ENCODE measurements at places on chromosomes 7 and 10.

DNA sequence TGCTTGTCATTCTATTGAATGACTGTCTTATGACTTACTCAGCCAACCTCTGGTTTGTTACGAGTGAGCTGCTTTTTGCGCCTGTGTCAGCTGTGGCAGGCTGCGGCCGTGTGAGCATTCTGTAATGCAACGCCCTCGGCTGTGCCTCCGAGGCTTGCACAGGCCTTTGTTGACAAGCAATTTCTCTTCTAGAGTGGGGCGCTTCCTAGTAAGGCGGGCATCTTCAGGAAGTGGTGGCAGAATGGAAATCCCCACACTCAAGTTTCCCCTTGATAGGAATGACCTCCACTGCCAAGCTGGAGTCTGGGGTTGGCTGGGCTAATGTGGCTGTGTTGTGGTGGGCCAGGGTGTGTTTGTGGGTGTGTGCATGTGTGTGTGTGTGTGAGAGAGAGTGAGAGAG lies 20.2 kb upstream of the TMEM178B start:
- peak; percentile 37 for DNase-seq

DNA sequence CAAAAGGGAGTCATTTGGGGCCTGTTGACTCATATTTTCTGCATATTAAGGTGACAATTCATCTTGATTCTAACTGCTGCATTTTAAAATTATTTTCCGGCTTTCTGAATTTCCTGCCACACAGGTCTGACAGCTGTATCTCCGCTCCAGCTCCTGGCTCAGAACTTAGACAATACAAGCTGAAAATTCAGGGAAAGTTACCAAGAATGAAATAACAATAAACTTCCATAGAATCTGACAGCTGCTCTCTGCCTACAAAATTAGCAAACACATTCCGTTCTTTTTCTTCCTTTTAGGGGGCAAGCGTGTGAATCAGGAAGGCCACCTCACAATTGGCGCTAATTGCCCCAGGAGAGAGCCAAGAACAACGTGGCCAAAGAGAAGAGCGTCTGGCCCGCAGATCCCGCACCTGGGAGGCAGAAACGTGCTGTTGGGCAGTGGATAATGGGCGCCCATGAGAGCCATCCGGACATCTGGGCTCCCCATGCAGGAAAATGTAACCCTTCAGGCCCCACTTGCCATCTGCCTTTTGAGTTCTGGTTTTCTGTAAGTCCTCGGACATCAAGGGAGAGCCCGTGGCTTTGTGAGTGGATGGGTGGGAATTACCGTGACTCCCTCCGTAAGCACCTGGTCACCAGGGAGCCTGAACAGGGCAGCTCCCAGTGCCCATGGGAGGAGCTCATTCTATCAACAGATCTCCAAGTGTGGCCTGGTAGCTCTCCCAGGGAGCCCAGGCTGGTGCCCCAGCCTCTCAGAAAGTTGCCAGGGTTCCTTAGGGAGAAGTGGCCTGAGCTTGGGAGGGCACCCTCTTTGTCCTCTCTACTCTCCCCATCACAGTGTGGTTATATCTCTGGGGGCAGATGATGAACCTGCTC lies 5.0 kb downstream of the CLRN3 start:
- no peak for DNase-seq

DNA sequence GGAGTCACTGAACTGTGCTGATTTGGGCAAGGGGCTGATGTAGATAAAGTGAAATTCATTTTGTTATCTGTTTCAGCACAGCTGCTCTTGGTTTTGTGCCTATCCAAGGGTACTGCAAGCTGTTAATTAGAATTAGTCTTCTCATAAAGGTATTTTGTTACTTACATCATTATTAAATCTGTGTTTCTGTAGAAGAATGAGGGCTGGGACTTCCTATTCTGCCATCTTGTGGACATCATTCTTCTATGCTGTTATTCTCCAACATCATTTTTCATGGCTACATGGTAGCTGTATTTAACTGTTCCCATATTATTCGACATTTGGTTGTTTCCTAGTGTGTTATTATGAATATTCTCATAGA lies 76.2 kb upstream of the CCDC71L start:
- no peak for DNase-seq

GRCh38 chr10:53033396-53033795 lies 260.8 kb upstream of the MBL2 start:
- no peak for DNase-seq

- no peak for DNase-seq
Observed at GRCh38 chr10:32333849-32334248, 13.1 kb downstream of the EPC1 start.

DNA sequence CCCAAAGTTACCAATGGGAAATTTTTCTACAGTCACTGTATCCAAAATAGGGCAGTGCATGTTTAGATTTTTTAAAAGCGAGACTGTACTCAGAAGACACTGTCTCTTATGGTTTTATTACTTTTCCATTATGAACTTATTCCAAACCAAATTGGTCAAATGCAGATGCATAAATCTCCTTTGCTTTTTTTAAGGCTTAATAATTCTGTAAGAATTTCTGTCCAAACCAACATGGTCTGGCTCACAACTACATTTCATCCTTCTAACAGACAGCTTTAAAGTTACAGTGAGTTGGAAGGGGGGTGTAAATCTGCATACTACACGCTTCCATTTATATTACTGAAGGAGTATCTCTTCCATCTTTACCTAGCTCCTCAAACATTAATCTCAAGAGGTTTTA lies 199.2 kb downstream of the SLC25A13 start:
- no peak for DNase-seq

GRCh38 chr7:22332461-22332870 lies 24.5 kb downstream of the RAPGEF5 start:
- no peak for DNase-seq

- DNase-seq = no peak
Observed at GRCh38 chr7:4437916-4438315, 244.2 kb upstream of the FOXK1 start.

GRCh38 chr7:85719981-85720953 lies 533.4 kb upstream of the SEMA3D start:
- DNase-seq = no peak

GRCh38 chr10:42972946-42973345 lies 103.9 kb upstream of the RET start:
- DNase-seq = no peak

DNA sequence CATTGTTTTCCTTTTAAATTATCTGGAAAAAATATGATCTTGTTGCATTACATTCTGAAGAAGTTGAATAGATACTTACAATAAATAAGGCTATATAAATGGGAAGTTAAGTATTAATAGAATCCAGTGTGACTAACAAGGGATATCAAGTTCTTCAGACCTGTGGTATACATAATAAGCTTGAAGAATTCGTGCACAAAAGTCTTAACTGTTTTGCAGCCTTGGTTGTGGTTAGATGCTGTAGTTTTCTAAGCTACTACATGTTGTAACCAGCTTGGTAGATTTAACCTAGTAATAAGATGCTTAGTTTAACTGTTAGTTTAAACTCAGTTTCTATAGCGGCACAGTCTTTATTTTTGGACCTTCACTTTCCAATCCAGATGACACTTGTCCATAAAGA lies 106.2 kb upstream of the GLCCI1 start:
- no peak for DNase-seq

DNA sequence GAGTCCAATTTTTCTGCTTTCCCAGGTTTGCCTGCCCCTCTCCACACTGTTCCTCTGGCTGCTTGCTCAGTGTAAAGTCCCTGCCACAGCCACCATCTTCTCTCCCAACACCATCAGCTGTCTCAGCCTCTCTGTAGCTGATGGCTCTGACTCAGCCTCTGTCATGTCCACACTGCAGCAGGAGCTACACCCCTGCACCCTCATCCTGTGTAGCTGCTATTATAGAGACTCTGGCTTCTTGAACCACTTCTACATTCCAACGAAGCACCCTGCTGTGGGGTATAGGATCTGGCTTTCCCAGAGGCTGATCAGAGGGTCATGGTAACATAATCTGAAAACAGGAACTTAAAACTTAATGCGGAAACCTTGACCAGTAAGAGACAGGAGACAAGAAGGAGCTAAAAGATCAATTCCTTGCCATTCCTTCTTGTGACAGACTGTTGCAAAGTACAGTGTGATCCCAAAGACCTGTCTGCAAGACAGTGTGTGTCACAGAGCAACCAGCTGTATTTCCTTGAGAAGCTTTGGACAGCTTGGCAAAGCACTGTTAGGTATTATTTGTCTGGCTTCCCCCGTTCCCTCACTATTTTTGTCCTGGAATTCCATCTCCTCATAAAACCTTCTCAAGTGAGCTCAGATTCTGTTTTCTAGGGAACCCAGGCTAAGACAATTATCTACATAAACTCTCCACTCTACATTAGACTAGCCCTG lies 42.3 kb downstream of the NRCAM start:
- no peak for DNase-seq

DNA sequence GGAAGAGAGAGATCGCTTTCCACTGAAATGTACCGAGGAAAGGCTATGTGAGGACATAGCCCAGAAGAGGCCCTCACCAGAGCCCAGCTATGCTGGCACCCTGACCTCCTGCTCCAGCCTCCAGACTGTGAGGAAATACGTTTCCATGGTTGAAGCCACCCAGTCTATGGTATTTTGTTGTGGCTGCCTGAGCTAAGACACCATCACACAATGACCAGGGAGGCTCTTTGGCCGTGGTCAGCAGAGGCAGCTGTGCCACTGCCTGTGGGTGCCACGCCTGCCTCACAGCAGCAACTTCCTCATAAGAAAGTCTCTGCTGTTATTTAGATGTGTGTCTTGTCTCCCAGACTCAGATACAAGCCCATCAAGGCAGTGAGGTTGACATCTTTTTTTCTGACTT lies 182.7 kb upstream of the PLXNA4 start:
- no peak for DNase-seq

- no peak for DNase-seq
Observed at GRCh38 chr7:45054442-45054841, 34.3 kb downstream of the NACAD start.

DNA sequence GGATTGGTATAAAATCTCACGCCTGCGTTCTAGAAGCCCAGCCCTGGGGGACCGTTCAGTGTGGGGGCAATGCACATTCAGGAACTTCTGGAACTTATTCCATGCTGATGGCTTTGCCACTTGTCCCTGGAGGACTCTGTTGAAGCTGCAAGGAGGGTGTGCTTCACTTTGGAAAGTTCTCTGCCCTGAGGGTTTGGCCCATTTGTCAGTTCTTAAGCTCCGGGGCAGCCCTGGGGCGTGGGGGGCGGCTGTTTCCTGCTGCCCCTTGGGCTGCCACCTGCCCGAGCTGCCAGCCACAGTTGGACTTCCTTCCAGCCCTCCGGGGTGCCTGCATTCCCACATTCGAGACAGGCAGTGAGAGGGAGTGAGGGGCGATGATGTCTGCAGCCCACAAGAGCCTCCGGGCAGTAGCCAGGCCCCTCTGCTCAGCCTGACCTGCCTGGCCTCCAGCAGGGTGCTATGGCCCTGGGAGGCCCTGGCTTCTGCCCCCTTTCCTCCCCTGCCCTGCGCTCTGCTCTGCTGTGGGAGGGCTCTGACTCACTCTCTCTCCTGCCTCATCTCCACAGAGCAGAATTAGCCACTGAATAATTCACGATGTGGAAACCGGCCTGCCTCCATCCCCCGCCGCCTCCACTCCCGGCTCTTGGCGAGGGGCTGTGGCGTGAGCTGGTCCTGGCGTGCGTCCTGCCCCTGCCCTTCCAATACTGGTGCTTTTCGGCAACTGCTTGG lies 1.9 kb downstream of the TTYH3 start:
- DNase-seq = peak; percentile 21

- DNase-seq = no peak
Observed at GRCh38 chr10:44958196-44958897, 1.3 kb upstream of the RASSF4 start.

DNA sequence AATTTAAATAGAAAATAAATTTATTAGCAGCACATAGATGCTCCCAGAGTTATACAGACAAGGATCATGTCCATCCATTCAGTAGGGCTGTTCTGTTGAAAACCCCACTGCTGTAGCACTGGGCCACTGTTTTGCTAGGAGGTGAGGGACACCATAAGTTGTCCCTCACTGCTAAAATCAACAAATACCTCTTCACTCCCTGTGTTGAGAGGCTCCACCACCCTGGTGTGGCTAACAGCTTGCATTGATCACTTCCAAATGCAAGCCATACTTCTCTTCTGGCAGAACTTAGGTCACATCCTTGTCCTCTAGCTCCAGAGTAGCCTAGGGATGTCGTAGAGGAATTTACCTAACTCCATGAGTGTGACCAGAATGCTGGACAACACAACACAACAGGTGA lies 55.4 kb downstream of the MDFIC start:
- no peak for DNase-seq

- DNase-seq = no peak
Observed at GRCh38 chr7:99843808-99844207, 16.0 kb downstream of the CYP3A43 start.

DNA sequence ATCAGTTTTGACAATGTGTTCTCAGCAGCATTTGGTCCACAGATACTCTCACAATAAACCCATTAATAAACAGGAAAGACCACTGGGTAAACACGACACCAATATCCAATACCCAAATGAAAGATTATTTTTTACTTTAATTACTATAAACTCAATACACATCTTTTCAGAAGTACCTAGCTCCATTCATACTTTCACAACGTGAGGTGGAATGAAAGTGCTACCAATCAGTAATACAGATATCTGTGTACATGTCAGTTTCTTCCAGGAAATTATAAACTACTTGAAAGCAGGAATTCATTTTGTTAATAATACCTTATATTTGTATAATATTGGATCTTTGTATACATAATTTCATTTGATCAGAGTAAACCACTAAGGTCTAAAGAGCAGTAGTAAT lies 11.9 kb downstream of the CDK6 start:
- DNase-seq = no peak

- no peak for DNase-seq
Observed at GRCh38 chr7:103134836-103135554, 13.9 kb downstream of the NAPEPLD start.

- no peak for DNase-seq
Observed at GRCh38 chr10:78997635-78998618, 70.8 kb upstream of the ZMIZ1 start.

DNA sequence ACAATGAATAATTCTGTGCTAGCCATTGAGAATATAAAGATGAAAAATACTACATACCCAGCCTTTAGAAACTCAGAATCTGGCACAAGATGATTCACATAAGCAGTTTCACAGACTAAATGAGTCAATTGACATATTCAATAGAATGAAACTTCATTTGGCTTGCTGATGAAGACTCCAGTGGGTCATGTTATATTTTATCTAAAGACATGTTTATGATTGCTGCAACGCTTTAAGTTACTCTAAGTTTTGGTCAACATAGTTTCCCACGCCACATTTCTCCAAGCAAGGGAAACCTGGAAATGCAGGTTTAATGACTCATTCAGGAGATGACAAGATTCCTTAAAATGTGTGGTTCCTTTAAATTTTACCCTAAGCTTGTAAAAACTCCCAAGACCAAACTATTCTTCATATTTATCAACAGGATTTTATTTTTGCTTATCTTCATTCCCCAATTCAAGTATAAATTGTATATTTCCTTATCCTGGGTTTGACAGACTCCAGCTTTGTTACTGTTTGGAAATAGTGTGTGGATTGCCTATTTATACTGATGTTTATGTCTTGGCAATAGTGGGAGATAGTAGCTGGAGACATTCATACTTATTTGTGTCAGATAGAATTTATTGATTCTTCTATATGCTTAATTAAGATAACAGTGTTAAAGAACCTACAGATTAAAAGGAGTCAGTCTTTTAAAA lies 6.6 kb downstream of the SEMA3A start:
- DNase-seq = no peak

Measured in activated T-helper 9 cell treated with anti-CD3 and anti-CD28 coated beads, Interleukin-2, amount 50 U/mL, for 16 hours (primary cell).